Right lung (tissue), 10 donors: ENCODE measurements at places on chromosomes 4 and X. TPM values are rescaled to one million over a fixed set of nuclear protein-coding genes. Genes with fewer than 3 reads are reported as not detected.

RRH gene
- polyA plus RNA-seq = 0.64 TPM

ANOS1 gene
- 24.9 TPM for polyA plus RNA-seq

VCX gene
- polyA plus RNA-seq = not detected

CPZ gene
- 3.0 TPM for polyA plus RNA-seq

PNMA6A gene
- 2.5 TPM for polyA plus RNA-seq

MAGEH1 gene
- polyA plus RNA-seq = 60.2 TPM

ZIC3 gene
- not detected for polyA plus RNA-seq

UGT2B15 gene
- polyA plus RNA-seq = 0.87 TPM

OPN1LW gene
- polyA plus RNA-seq = not detected

SLC16A2 gene
- polyA plus RNA-seq = 21.8 TPM

DUSP21 gene
- not detected for polyA plus RNA-seq

AR gene
- polyA plus RNA-seq = 10.8 TPM

RAB33A gene
- 0.42 TPM for polyA plus RNA-seq

F9 gene
- not detected for polyA plus RNA-seq

ZBTB49 gene
- polyA plus RNA-seq = 12.7 TPM

JCHAIN gene
- 3.1 TPM for polyA plus RNA-seq

POLN gene
- polyA plus RNA-seq = 3.7 TPM

HTR2C gene
- 0.06 TPM for polyA plus RNA-seq

CSAG2 gene
- not detected for polyA plus RNA-seq

SLITRK2 gene
- polyA plus RNA-seq = 3.7 TPM

CSN1S1 gene
- not detected for polyA plus RNA-seq

STPG2 gene
- polyA plus RNA-seq = 0.34 TPM

ANXA10 gene
- 0.10 TPM for polyA plus RNA-seq

MMRN1 gene
- polyA plus RNA-seq = 38.3 TPM

PAGE5 gene
- not detected for polyA plus RNA-seq

ASMTL gene
- polyA plus RNA-seq = 23.0 TPM

FOXO4 gene
- polyA plus RNA-seq = 22.1 TPM

CENPE gene
- 13.6 TPM for polyA plus RNA-seq

NEIL3 gene
- polyA plus RNA-seq = 4.0 TPM

MAGEA8 gene
- 0.12 TPM for polyA plus RNA-seq
